ENCODE measurements at places on chromosomes 1 and 21.

DNA sequence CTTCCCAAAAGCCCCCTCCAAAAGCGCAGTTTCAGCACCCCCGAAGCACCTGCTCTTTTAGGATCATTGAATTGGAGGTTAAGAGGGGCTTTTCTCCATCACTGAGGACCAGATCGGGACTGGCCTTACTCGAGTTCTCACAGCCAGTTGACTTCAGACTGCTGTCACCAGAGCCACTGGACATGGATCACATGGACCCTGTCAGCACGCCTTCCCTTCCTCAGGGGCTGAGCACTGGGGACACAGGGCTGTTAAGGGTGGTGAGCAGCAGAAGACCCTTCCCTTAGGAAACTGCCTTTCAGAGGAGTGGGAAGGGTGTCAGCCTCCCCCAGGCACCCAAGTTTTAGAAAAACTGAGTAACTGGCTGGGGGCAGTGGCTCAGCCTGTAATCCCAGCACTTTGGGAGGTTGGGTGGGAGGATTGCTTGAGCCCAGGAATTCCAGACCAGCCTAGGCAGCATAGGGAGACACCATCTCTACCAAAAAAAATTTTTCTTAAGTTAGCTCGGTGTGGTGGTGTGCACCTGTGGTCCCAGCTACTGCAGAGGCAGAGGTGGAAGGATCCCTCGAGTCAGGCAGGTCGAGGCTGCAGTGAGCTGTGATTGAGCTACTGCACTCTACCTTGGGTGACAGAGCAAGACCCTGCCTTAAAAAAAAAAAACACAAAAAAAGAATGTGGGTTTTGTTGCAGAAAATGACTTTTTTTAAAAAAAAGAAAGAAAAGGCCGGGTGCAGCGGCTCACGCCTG, 584 bp upstream of the FGR start:
- no peak for DNase-seq

- no peak for DNase-seq
Measured at GRCh38 chr1:162236201-162236600, 140.5 kb downstream of the SPATA46 start.

- DNase-seq = no peak
Measured at GRCh38 chr1:29240986-29241385, 4.7 kb downstream of the PTPRU start.

GRCh38 chr1:180961622-180962021, 48.9 kb downstream of the KIAA1614 start:
- no peak for DNase-seq

DNA sequence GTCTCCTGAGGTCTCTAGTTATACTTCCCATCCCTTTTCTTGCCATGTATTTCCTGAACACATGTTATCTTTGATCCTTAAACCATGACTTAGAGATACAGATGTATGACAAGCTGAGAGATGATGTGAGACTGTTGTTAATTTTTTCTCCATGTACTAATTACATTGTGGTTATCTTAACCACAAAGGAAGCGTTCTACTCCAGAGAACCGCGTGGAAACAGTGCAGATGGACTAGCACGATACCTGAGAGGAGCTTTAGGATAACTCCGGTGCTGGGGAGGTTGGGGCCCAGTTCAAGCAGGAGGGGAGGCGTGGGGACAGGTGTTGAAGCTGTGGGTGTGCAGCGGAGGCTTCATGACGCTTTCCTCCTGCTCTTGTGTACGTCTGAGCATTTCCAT, 17.5 kb downstream of the PDE9A start:
- DNase-seq = no peak

GRCh38 chr21:42062236-42063022, 8.7 kb upstream of the UMODL1 start:
- DNase-seq = peak; percentile 70

- DNase-seq = no peak
Measured at GRCh38 chr1:187244623-187245022, 415.9 kb downstream of the PLA2G4A start.

- no peak for DNase-seq
Measured at GRCh38 chr1:38336301-38336923, 289.8 kb upstream of the POU3F1 start.

- DNase-seq = no peak
Measured at GRCh38 chr21:42569732-42570301, 56.2 kb downstream of the SLC37A1 start.

DNA sequence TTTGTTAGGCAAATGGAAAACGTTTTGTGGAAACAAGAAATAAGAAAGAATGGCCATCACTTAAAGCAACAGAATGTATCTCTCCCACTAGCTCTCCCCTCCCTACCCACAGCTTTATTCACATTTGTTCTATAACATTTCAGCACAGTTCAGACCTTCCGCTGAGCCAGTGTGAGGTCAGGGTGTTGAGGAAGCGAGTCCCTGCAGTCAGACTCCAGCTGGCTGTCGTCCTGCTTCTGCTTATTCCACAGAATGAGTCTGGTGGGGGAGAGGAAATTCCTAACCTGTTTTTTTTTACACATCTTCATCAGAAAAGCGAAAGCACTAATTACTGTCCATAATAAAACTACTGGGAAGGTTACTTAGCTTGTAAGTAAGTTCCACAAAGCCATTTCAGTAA, 39.0 kb downstream of the MRPL39 start:
- DNase-seq = no peak

GRCh38 chr1:183598386-183598785, 8.1 kb upstream of the NCF2 start:
- no peak for DNase-seq

GRCh38 chr1:107934578-107934977, 30.4 kb downstream of the VAV3 start:
- DNase-seq = no peak

- no peak for DNase-seq
Measured at GRCh38 chr1:240149484-240150094, 57.9 kb downstream of the FMN2 start.

GRCh38 chr21:30582870-30583269, 7.3 kb downstream of the KRTAP22-2 start:
- no peak for DNase-seq

- DNase-seq = no peak
Measured at GRCh38 chr1:207248544-207249198, 72.8 kb upstream of the CD55 start.

DNA sequence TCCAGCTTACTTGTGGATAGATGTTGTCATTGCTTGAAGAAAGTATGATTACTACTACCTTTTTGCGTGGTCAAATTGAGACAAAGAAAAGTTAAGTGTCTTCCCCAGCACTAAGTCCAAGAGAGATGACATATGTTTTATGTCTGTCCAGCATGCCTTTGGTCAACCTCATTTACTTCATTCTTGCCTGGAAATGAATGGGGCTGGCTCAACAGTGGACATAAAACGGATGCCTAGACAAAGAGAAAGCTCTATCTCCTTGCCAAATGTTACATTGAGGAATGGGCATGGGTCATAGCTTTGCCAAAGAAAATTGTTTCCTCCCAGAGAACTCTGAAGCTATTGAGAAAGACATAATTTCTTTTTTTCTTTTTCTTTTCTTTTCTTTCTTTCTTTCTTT, 82.4 kb upstream of the PLPPR4 start:
- DNase-seq = no peak

DNA sequence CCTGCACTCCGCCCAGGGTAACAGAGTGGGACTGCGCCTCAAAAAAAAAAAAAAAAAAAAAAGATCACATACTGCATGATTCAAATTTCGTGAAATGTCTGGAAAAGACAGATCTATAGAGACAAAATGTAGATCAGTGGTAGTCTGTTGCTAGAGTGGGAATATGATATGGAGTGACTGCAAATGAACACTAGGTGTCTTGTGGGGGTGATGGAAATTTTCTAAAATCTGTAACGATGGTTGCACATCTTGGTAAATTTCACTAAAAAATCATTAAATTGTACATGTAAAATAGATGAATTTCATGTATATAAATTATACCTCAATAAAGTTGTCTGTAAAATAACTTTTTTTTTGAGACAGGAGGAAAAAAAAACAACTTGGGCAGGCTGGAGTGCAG, 5.5 kb downstream of the AIDA start:
- no peak for DNase-seq

DNA sequence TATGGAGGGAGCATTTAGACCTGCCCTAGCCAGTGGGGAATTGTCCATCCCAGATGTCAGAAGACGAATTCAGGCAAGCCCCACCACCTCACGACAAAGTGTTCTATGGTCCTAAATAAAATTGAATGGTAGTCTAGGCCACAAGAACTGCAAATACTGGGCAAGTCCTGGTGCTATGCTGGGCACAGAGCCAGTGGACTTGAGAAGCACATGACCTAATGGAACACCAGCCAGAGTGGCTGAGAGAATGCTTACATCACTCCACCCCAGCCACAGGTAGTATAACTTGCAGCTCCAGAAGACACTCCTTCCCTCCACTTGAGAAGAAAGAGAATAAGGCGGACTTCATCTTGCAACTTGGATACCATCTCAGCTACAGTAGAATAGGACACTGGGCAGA, 567.3 kb upstream of the CXADR start:
- no peak for DNase-seq

- DNase-seq = no peak
Measured at GRCh38 chr1:21184276-21184675, 7.6 kb upstream of the EIF4G3 start.

DNA sequence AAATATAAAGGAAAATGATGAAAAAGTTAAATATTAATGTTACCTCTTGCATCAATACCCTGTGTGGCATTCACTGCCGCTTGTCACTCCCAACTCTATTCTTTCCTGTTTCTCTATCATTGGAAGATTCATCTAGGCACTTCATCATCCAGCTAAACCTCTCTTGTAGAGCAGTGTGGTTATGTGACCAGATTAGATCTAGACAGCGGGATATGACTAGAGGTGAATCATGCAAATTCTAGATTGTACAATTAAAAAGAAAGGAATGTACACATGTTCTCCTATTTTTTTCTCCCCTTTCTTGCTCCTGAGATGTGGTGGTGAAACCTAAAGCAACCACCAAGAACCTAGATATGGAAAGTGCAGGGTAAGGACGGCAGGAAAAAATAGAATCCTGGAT, 174.1 kb downstream of the LBR start:
- no peak for DNase-seq

GRCh38 chr1:66273656-66274055, 260.3 kb upstream of the SGIP1 start:
- DNase-seq = no peak

DNA sequence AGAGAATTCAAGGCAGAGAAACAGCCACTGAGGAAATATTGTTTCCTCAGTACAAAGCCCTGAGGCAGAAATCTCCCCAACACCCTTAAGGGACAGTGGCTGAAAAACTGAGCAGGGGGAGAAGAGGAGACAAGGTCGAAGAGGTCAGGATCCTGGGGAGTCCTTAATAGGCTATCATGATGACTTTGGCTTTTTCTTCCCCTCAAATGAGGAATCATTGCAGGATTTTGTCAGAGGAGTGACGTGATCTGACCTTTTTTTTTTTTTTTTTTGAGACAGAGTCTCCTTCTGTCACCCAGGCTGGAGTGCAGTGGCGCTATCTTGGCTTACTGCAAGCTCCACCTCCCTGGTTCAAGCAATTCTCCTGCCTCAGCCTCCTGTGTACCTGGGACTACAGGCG, 10.2 kb downstream of the MAP7D1 start:
- DNase-seq = no peak

GRCh38 chr21:27108228-27108627, 141.3 kb upstream of the ADAMTS5 start:
- DNase-seq = no peak

DNA sequence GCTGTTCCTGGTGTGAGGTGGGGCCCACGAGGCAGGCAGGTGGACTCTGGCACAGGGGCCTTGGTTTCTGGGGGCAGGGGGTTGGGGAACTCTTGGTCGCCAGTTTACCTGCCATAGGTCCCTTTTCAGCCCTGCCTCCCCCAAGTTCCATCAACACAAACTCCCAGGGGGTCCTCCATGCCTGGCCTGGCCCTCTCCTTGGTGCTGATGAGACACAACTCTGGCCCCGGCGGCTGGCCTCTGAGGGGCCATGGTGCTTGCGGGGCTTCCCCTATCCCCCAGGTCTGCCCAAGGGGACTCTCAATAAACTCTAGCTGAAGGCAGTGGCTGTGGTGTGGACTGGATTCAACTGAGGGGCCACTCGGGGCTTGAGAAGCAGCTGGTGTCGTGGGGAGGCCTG, 16.0 kb downstream of the HTR6 start:
- no peak for DNase-seq

DNA sequence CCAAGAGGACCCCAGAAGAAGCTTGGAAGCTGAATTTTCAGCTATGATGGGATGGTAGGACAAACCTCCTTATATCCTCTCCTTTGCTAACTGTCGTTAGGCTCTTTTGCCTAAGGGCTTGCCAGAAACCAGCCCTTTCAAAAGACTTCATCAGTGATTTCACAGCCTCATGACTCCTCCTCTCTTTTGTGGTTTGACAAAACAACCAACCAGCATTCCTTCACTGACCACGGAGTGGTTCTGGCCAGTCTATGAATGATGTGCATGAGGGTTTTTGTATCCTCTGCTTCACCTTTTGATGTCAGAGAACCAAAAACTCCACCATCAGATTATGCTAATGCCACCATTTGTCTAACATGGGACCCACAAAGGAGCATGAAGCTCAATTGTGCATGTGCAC, 116.9 kb upstream of the COA6 start:
- DNase-seq = no peak

- DNase-seq = no peak
Measured at GRCh38 chr1:175186433-175187160, 6.0 kb downstream of the KIAA0040 start.

DNA sequence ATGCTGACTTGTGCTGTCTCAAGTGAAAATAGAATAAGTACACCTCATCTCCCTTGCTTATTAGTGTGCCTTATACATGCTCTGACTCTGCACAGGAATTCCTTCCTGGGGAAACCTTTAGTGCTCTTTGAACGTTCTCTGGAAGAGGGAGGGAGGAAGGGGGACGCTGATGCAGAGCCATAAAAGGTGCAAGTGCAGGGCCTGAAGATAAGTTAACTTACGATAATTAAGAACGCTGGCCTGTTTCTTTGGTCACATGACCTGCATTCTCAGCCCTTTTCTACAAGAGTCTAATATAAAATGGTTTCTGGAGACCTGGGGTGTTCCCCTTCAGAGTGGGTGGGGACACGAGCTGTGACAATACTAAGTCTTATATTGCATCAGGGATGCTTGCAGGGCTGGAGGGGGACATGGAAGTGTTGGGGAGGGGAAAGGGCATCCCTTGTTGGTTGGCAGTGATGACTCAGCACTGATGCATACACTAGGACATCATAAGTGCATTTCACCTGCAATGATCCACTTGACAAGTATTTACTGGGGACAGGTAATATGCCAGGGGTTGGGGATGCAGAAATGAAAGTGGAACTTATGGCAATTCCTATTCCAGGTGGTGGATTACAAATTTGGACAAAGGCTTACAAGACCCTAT, 26.3 kb upstream of the KIAA0040 start:
- DNase-seq = no peak

GRCh38 chr1:157992833-157993146, 655 bp upstream of the KIRREL1 start:
- DNase-seq = no peak

Data from stimulated activated CD8-positive, alpha-beta memory T cell treated with anti-CD3 and anti-CD28 coated beads, Interleukin-15, amount 100 ng/mL, for 4 hours (primary cell).